ENCODE measurements at places on chromosomes 12 and 14.

DNA sequence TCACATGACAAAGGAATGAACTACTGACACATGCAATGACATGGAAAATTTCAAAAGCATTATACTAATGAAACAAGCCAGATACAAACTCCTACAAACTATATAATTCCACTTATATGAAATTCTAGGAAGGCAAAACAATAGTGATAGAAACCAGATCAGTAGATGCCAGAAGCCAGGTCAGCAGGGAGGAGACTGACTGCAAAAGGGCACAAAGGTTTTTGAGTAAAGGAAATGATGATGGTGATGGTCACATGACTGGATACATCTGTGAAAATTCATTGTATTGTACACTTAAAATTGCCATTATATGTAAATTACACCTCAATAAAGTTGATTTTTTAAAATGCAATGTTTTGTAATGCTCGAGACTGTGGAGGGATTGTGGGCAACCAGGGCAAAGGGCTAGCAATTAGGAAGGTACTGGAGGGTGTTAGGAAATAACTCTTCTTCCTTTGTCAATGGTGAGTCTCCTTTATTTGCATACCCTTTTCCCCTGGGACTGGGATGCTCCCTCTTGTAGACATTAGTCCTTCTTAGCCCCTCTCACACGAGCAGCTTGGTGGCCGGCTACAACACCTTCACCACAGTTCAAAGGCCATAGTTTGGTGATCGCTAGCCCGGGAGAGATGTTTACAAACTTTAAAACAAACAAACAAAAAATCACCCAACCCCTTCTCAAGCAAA, 6.7 kb upstream of the PRPF40B start:
- no peak for DNase-seq

- DNase-seq: no peak
Measured at GRCh38 chr12:27460471-27460978, 14.0 kb downstream of the SMCO2 start.

DNA sequence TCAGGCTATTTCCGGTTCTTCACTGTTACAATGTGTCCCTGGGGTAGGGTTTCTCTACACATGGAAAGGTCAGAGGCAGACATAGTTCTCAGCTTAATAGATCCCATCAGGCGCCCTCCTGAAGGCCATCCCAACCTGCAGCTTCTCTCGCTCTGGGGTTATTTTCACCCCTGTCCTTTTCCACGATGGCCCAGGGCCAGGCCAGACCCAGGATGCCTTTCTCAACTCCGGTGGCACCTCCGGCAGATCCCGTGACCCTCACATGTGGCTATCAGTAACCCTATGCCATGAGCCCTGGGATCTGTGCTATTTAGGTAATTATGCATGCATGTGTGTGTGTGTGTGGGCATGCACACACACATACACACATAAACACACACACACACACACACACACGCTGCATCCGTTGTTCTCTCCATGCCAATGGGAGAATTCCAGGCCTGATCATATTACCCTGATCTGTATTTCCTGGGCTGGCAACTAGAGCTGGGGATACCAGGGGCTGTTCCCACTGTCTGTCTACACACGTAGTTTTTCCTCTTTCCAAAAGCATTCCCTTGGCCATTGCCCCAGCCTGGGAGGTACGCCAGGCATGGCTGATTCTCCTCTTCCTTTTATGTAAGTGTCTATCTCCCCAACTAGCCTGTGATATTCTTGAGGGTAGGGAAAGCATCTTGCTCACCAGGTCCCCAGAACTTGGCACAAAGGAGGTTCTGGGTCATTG, 51.2 kb upstream of the NOS1 start:
- DNase-seq: no peak

DNA sequence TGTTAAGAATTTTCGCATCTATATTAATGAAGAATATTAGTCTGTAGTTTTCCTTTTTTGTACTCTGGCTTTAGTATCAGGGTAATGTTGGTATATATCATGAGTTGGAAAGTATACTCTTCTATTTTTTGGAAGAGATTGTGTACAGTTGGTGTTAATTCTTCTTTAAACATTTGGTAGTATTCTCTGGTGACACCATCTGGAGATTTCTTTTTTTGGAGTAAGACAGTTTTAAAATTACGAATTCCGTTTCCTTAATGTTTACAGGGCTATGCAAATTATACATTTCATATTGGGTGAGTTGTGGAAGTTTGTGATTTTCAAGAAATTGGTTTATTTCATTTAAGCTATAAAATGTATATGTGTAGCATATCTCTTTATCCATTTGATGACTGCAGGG, 183.8 kb upstream of the NOS1 start:
- no peak for DNase-seq

DNA sequence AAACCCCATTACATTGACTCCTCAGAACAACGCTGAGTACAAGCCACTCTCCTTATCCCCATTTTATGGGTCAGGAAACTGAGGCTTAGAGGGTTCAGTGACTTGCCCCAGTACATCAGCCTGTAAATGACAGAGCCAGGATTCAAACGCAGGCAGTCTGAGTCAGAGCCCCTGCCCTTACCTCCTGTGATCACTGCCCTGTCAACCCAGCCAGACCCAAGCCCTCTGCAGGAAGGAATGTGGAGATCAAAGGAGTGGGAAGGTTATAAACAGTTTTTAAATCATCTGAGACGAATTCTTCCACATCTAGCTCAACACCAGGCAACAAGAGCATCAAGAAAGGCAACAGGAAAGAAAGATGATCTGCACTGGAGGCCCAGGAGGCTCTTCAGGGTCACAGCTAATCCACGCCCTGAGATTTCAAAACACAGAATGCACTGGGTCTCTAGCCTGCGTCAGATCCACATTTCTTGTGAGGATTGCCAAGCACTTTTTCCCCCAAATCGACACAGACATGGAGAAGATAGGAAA, 38.5 kb downstream of the SPTB start:
- peak; percentile 25 for DNase-seq

- DNase-seq: no peak
Measured at GRCh38 chr12:80776706-80777105, 60.0 kb downstream of the MYF5 start.

- no peak for DNase-seq
Measured at GRCh38 chr12:126772171-126772864, 1494.7 kb upstream of the TMEM132C start.

DNA sequence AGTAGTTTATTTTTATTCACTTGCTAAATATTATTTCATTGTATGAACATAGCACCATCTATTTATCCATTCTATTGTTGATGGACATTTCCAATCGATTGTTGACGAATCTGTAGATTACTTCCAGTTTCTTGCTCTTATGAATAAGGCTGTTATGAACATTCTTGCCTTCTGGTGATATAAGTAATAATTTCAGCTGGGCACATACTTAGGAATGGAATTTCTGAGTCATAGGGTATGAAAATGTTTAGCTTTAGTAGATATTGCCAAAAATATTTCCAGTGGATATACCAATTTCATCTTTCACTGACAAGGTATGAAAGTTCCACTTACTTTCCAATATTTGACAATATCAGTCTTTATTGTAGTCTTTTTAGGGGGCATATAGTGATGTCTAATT, 468.5 kb downstream of the ETNK1 start:
- DNase-seq: no peak

- DNase-seq: no peak
Measured at GRCh38 chr14:75070383-75070782, 942 bp downstream of the ZC2HC1C start.

DNA sequence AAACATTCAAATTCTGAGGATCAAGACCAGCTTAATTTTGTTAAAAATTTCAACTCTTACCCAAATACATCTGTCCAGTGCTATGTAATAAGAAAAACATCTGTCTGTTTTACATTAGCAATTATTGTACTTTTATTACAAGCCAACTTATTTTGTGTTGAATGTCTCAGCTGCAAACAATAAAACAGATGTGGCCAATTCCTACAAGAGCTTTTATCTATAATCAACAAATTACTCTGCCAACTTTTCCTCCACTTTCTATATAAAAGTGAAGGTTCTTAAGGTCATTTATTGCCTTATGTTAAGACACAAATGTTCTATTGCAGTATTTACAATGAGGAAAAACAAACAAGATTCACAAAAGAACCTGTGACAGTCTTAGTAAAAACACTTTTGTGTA, 72.7 kb downstream of the NOVA1 start:
- DNase-seq: no peak

DNA sequence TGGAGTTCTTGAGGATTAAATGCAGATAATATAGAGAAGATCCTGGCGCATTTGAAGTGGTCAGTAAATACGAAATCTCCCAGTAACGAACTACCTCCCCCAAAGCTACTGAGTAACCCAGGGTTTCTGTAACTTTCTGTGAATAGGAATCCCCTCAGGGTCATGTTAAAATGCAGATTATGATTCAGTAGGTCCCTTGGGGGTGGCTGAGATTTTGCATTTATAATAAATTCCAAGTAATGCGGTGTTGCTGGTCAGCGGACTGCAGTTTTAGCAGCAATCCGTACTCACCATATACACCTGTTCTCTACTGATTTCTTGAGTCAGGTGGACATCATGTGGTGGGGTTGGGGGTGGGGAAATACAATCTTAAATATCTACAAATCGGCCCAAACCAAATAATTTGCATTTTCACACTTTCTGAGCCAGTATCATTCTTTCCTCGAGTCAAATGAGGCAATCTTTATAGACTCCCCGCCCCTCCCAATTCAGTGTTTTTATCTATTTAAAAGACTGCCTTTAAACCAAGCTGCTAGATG, 868 bp downstream of the SPATA7 start:
- no peak for DNase-seq

DNA sequence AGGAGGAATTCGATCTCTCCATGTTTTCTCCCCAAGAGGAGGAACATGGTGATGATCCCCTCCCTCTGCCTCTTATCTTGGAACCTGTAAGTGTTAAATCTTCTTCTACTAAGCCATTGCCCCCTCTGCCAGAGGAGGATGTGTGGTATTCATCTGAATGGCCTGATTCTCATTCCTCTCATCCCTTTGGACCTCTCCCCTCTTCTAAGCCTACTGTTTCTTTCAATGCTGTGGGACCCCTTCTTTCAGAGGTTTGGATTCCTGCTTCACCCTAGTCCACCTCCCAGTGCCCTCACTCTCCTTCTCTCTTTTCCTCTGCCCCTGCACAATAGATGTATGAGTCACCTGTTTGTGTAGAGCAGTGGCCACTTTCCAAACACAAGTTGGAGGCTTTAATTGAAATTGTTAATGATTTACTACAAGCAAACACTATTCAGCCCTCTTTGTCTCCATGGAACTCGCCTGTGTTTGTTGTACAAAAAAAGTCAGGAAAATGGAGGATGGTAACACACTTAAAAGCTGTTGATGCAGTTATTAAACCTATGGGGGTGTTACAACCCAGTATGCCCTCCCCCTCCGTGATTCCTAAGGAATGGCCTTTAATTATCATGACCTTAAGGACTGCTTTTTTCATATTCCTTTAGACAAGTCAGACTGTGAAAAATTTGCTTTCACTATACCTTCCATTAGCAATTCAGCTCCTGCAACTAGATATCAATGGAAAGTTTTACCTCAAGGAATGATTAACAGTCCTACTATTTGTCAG, 192.1 kb upstream of the ALG10B start:
- DNase-seq: no peak

DNA sequence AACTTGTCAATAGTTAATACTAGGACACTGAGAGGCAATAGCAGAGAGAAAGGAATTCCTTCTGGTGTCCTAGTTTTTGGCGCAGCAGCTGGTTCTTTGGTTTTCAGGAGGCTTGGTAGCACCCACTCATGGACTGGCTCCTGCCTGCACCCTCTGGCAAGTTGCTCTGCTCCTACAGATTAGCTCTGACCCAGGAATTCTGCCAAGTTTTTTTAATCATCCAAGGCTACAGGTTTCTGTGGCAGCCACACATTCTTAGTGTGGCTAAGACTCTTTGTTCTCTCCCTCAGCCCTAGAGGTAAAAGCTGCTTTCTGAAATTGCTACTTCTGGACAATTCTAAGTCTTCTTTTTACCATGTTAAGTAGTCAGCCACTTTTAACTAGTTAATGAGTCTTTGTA, 72.0 kb upstream of the FKBP4 start:
- DNase-seq: no peak

- DNase-seq: no peak
Measured at GRCh38 chr14:26286913-26287205, 311.0 kb downstream of the NOVA1 start.

DNA sequence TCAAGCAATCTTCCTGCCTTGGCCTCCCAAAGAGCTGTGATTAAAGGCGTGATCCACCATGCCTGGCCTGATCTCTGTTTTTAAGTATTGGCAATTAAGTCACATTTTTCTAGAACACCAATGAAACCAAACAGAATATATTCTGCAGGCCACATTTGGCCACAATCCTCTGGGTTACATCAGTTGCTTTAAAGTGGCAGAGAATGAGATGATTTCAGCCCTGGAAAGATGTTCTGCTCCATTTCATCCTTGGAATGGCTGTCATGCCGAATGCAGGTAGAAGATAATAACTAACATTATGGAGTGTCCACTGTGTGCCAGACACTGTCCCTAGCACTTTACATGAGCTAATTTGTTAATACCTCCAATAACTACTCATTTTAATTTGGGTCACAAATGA, 154.4 kb downstream of the PTPN11 start:
- DNase-seq: no peak

DNA sequence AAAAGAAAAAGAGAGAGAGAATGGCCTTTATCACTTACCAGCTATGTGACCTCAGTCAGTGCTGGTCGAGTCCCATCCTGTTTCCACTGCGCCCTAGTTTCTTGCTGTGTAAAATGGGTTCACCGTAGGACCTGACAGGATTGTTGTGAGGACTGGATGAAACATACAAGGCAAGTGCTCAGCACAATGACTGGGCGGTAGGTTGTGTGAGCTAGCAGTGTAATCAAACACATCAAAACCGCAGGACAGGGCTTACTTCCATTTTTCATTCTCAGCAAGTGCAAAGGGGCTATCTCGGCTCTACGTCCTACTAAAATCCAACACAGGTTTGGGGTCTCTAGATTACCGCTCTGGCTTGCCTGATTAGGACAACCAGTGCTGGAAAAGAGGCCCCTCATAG, 36.4 kb upstream of the ATXN2 start:
- DNase-seq: no peak

DNA sequence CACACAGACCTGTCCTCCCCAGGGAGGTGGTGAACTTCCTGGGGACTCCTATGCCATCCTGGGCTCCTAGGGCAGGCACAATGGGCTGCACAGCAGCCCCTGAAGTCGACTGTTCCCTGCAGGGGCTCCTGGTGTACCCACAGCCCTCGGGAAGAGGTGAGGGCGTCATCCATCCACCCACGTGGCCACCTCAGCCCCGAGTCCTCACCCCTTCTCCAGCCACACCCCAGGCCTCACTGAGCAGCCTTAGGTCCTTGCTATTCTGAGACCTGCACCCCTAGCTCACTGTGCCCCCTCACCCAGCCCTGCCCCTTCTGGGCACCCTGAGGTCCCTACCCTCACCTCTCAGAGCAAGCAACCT, 38.9 kb downstream of the BEGAIN start:
- no peak for DNase-seq

GRCh38 chr12:57477710-57478681, 1.7 kb downstream of the ARHGAP9 start:
- DNase-seq: no peak

Measured in BJ (cell line).